Inflammatory macrophage treated with lipopolysaccharide for 1 hour (primary cell): ENCODE measurements at places on chromosomes 13 and 19.

DNA sequence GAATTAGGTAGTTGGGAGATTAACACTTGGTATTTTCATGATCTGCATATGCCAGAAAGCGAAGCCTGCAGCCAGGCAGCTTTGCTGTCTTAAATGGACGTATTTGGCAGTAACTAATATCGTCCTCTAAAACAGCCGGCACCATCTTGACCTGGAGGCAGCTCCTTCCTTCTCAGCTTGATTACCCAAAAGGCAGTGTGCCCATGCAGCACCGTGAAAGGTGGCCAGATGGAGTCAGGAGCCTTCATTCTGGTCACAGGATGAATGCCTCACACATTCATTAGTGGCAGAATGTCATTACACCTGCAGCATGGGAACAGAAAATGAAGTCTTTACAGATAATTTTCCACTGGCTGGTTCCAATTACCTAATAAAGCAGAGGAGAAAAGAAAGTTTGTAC lies 59.0 kb upstream of the FLT1 start:
- no peak for DNase-seq

DNA sequence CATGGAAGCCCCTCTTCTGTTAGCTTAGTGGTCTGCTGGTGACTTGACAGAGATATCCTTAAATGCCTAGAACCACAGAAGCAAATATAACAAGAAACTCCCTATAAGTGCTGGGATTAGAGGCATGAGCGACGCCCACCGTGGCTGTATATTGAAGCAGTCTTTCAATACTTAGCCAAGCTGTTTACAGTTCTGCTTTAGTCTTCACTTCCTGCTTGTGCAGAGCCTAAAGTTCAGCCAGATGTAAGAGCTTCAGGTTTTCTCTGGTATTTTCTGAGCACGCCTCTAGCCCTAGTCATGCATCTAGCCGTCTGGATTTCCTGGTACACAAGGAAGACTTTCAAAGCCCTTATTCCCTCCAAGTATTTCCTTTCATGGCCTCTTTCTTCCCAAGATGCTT lies 28.5 kb downstream of the TRPM4 start:
- DNase-seq = no peak

- DNase-seq = no peak
These were observed 39.6 kb downstream of the LTBP4 start for GRCh38 chr19:40640744-40641143.

DNA sequence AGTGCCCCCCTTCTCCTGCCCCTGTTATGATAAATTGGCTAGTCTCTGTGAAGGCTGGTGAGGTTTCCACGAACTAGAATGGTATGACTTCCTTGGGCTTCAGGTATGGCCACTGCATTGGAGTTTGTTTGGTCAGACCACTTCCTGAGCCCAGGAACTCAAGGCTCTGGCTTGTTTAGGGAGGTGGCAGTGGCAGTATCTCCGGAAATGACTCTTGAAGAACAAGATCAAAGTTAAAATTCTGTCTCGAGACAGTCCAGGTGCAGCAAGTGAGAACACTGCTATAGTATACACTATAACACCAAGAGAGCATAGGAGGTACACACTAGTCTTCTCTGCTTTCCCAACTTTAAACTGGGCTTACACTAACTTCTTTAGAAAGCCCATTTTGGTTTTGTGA lies 309.1 kb downstream of the KLF12 start:
- no peak for DNase-seq

DNA sequence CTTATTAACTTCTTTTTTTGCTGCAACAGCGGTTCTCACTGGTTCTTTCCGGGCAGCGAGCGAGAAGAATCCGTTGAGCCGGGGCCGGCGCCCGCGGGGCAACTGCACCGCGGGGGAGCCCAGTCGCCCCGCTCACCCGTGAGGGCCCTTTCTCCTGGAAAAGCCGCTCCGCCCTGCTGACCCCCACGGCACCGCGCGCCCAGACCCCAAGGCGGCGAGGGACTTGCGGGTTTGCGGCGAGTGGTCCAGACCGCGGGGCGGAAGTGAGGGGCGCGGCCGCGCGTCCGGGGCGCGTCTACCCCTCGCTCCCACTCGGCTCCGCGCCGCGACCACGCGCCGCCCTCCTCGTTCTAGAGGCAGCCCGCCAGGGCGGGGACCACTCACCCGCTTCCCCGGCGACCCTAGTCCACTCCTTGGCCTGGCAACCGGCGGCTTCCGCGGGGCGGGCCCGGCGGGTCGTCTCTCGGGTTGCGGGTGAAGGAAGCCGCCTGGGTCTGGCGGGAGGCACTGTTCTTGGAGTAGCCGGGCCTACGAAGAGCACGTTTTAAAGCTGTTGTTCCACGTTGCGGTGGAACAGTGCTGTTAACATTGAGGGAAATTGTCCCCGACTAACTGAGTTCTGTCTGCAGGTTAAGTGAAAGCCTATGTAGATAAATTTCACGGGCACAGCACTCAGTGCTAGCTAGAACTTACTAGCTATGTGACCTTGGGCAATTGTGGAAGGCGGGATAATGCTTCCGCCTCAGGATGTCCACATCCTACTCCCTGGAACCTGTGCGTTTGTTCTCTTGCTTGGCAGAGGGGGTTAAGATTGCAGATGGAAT lies at the start of gene NEK3:
TSS of gene NEK3 (minus strand) at position 439 of the 824 bp plus-strand sequence. CDS start 3,406 bp downstream, outside the sequence.
- DNase-seq = peak; percentile 12

DNA sequence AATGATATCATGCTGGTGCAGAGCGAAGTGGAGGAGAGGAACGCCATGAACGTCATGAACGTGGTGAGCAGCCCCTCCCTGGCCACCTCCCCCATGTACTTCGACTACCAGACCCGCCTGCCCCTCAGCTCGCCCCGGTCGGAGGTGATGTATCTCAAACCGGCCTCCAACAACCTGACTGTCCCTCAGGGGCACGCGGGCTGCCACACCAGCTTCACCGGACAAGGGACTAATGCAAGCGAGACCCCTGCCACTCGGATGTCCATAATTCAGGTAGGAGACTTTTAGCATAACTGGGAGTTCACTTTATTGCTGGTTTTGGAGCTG lies 3.3 kb downstream of the PCDH17 start:
- no peak for DNase-seq

GRCh38 chr13:34901572-34901971 lies 40.5 kb upstream of the NBEA start:
- no peak for DNase-seq

DNA sequence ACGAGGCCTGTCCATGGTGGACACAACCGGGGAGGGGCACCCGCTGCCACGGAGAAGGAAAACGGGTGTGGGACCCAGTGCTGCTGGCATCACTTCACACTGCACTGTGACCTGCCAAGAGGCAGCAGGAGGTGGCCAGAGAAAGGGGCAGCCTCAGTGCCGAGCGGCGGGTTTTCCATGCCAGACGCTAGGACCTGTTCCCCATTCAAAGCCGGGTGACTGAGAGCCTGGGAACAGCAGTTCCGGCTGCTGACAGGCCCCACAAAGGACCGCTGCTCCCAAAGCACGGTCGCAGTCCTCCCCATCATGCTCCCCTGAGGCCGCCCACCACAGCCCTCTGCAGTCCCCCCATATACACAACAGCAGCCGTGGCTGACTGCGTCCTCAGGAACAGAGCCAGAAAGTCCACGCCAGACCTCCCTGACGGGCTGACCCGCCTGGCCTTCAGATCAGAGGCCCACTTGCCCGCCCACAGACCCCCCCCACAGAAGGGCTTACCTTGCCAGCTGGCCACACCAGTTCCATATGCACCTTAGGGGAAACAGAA lies 5.4 kb downstream of the AKAP8 start:
- DNase-seq = no peak

DNA sequence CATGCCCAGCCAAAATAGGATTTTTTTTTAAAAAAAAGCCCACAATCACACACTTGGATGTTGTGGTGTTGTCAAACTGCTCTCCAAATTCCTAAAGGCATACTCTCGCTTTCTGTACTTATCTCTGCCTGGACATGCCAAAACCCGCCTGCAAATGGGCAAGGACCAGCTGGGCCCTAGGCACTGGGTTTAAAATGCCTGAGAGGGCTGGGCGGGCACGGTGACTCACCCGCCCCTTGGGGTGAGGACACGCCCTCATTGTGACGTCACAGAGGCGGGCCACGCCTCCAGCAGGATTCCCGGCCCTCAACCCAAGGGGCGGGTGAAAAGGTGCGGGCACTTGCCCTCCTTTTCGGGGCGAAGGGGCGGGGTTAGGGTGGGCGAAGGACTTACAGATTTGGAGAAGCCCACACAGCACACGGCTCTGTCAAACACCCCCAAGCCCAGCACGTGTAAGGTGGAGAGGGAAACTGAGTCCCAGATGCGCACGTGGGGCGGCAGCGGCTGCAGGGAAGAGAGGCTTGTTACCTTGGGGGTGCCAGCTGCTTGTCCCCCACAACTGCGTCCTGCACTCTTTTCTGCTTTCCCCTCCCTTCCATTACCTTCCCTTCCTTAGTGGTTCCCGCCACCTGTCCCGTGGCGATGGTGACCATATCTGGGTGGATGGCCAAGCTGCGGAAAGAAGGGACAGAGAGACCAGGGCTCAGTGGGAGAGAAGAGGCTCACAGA lies 6.6 kb downstream of the EML2 start:
- peak; percentile 63 for DNase-seq

- no peak for DNase-seq
These were observed 55.4 kb upstream of the USE1 start for GRCh38 chr19:17159466-17160393.

DNA sequence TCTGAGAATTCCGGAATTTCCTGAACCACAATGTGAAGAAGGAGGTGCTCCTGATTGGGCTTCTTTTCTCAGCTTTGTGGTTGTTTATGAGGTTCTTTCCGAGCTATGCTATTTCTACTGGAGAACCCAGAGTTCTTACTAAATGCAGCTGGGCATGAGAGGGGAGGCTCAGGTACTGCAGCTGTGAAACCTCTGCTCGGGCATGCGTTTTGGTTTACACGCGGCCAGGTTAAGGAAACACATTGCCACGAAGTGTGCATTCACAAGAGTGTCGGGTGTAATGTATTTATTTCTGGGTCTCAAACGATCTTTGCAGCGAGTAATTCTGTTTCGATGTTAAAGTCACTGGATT lies 661 bp upstream of the MIR17HG start:
- DNase-seq = peak; percentile 3

- DNase-seq = no peak
These were observed 24.9 kb upstream of the TPM4 start for GRCh38 chr19:16051254-16052025.

DNA sequence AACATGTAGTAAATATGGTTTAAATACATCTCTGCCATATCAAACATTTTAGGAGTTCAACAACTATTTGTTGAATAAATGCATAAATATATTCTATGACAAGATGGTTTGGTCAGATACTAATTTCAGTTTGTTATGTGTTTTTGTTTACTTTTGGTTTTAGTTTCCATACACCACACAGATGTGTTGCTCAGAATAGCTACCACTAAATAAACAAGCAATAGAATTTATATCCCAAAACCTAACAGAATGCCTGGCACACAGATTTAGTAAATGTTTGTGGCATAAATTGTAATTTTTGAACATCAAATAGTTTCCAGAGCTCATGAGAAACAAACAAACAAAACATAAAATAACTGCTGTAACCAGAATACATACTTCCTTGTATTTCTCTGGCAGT lies 126.8 kb upstream of the ATXN8OS start:
- no peak for DNase-seq

- no peak for DNase-seq
These were observed 40.8 kb upstream of the CEACAM21 start for GRCh38 chr19:41535029-41535622.
